ENCODE measurements at places on chromosomes 3 and 15.

DNA sequence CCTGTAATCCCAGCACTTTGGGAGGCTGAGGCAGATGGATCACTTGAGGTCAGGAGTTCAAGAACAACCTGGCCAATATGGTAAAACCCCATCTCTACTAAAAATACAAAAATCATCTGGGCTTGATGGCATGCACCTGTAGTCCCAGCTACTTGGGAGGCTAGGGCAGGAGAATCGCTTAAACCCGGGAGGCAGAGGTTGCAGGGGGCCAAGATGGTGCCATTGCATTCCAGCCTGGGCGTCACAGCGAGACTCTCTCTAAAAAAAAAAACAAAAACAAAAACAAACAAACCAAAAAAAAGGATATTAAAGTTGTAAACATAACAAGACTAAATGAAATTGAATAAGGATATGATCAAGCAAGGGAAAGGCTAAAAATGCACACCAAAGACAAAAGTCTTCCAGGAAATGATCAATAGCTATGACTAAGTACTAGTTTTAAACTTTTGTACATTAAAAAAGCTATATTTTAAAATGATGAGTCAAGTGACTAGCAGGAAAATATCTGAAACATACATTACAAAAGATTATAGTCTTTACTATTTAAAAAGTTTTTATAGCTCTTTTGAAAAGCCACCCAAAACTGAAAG lies 28.6 kb downstream of the KLHL6 start:
- H3K4me1 ChIP-seq, result peaks cover 4% of the 10 kb centered on the region
- no peak for DNase-seq
- no peak overlapping the region for H3K4me3 ChIP-seq
- H3K27me3 ChIP-seq, result no peaks in the 10 kb centered on the region
- no peak overlapping the region for H3K27ac ChIP-seq

- no peak for DNase-seq
- no peaks in the 10 kb centered on the region for H3K27me3 ChIP-seq
- no peak overlapping the region for H3K27ac ChIP-seq
- no peaks in the 10 kb centered on the region for H3K36me3 ChIP-seq
These were observed 17.7 kb upstream of the SLC6A1 start for GRCh38 chr3:10974746-10975375.

GRCh38 chr3:196603683-196604082 lies 35.2 kb downstream of the FBXO45 start:
- H3K4me1 ChIP-seq, result peaks cover 6% of the 10 kb centered on the region
- no peak overlapping the region for H3K4me3 ChIP-seq
- no peaks in the 10 kb centered on the region for H3K27me3 ChIP-seq
- no peaks in the 10 kb centered on the region for H3K36me3 ChIP-seq

DNA sequence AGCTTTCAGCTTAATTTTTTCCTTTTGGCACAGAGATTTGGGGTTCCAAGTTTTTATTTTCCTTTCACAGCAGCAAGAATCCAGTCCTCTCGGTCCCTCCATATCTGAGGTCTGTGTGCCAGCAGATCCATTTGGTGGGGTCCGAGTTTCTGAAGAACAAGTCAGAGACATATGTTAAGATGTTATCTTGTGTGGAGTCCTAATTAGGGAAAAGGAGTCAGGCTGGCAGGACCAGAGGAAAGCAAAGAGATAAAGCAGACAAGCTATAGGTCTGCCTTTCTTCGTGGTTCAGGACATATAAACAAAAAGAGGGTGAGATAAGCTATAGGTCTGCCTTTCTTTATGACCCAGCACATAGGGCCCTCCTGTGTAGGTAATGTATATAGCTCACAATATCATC lies 54.9 kb downstream of the TMED3 start:
- no peaks in the 10 kb centered on the region for H3K27me3 ChIP-seq
- no peak overlapping the region for H3K4me3 ChIP-seq
- DNase-seq, result no peak
- no peaks in the 10 kb centered on the region for H3K4me1 ChIP-seq
- no peak overlapping the region for H3K27ac ChIP-seq
- no peaks in the 10 kb centered on the region for H3K36me3 ChIP-seq

DNA sequence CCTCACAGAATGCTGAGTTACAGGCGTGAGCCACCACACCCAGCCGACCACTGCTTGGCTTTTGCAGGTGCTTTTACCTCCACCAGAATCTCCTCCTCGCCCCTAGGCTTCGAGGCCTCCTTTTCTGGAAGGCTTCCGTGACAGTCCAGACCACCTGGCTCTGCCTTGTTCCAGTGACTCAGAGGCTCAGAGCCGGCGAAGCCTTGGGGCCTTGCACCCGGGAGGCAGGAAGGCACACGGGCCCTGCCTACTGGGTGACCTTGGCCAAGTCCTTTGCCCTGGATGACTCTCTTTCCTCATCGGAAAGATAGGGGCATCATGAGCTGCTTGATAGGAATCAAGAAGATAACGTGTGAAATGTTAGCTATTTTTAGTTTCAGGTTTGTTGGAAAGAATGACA lies 31.3 kb upstream of the FURIN start:
- H3K4me1 ChIP-seq, result peaks cover 28% of the 10 kb centered on the region
- no peaks in the 10 kb centered on the region for H3K27me3 ChIP-seq
- no peak for DNase-seq
- H3K27ac ChIP-seq, result no peak overlapping the region
- H3K4me3 ChIP-seq, result no peak overlapping the region

DNA sequence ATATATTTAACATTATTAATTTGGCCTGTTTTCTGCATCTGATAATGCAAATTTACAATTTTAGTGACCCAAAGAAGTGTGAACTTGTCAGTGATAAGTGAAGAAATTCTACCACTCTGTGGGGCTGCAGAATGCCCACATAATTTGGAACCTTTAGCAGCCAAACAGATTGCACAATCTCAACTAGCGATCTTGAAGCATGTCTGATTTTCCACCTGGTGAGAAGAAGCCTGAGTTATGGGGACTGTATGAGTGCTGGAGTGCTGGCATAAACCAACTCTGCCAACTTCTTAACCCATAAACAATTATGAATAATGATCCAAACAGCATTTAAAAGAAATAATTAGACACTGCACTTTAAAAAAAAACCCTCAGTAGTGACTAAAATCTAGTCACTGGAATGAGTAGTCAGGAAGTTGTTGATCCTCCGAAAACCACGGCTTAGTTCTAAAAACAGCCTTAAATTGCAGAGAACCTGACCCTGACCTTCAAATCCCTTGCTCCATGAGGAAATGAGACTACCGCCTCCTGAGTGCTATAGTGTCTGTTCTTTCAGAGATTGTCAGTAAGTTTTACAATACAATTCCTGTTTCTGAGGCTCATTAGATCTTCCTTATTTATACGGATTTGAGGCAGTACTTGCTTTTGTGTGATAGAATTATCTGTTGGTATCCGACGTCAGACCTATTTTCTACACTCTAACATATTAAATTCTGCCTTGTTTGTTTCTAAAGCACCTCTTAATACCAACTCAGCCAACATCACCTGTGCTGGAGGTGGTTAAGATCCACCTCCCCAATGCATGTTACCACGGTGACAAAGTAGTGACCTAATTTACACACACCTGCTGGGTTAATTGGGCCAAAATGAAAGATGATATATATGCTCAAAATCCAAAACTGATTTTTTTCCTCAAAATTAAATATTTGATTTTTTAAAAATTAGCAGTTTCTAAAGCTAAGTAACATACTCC lies 267.7 kb downstream of the ZBTB20 start:
- no peaks in the 10 kb centered on the region for H3K27me3 ChIP-seq
- no peak for DNase-seq
- H3K4me3 ChIP-seq, result no peak overlapping the region
- H3K27ac ChIP-seq, result no peak overlapping the region

DNA sequence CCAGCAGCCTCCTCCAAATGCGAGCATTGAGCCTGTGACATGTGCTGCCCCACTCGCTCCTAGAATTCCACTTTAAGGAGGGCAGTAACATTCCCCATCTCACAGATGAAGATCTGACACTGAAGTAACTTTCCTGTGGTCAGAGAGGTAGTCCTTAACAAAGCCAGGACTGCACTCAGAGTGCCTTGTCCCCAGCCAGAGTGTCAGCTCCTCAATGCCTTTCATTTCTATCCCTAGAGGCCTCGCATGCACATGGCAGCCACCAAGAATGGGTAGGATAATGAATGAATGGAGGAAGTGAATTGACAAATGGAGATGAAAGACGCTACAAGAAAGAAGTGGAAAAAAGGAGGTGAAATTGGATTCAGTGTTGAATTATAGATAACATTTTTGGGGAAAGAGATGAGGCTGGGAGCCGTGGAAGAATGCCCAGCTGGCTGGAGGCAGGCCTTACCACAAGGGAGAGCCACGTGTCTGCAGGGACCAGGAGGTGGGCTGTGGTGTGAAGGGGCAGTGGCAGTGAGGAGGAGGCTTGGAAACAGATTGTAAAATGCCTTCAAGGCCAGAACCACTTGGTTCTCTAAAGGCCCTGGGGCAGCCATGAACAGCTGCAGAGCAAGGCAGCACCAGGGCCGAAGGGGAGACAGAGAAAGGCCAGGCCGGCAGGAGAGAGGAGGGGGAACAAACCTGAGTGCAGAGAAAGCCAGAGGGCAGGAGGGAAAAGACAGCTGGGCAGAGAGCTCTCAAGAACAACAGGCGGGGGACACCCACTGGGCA lies 10.4 kb downstream of the CFAP92 start:
- H3K4me3 ChIP-seq, result no peak overlapping the region
- no peak for DNase-seq
- no peaks in the 10 kb centered on the region for H3K36me3 ChIP-seq
- no peaks in the 10 kb centered on the region for H3K27me3 ChIP-seq

- H3K4me3 ChIP-seq, result no peak overlapping the region
- H3K4me1 ChIP-seq, result peaks cover 99% of the 10 kb centered on the region
- peaks cover 9% of the 10 kb centered on the region for H3K36me3 ChIP-seq
- DNase-seq, result no peak
These were observed 20.8 kb downstream of the ARHGEF3 start for GRCh38 chr3:56780936-56781335.

GRCh38 chr15:64947211-64947610 lies 35.5 kb downstream of the ANKDD1A start:
- H3K36me3 ChIP-seq, result no peaks in the 10 kb centered on the region
- H3K4me1 ChIP-seq, result no peaks in the 10 kb centered on the region
- no peak overlapping the region for H3K4me3 ChIP-seq
- H3K27me3 ChIP-seq, result no peaks in the 10 kb centered on the region

- no peaks in the 10 kb centered on the region for H3K36me3 ChIP-seq
- H3K4me3 ChIP-seq, result no peak overlapping the region
- H3K4me1 ChIP-seq, result no peaks in the 10 kb centered on the region
- DNase-seq, result no peak
- H3K27ac ChIP-seq, result no peak overlapping the region
These were observed 28.7 kb downstream of the BFSP2 start for GRCh38 chr3:133428552-133428951.

GRCh38 chr15:52225230-52225629 lies 34.0 kb upstream of the GNB5 start:
- H3K27me3 ChIP-seq, result no peaks in the 10 kb centered on the region
- H3K4me3 ChIP-seq, result no peak overlapping the region
- H3K27ac ChIP-seq, result no peak overlapping the region
- peaks cover 22% of the 10 kb centered on the region for H3K4me1 ChIP-seq
- no peak for DNase-seq

DNA sequence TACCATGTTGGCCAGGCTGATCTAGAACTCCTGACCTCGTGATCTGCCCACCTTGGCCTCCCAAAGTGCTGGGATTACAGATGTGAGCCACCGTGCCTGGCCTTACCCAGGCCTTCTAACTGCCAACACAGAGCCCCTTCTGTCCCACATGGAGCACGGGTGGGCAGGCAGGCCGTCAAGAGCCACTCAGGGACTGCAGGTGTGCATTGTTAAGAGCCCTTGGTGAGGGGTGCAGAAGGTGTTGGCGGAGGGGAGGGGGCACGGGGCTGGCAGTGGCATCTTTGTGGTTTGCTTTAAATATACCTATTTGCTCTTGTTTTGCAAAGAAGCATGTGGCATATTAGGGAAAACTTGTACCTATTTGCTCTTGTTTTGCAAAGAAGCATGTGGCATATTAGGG lies 37.3 kb downstream of the SMAD6 start:
- no peaks in the 10 kb centered on the region for H3K27me3 ChIP-seq
- no peaks in the 10 kb centered on the region for H3K36me3 ChIP-seq
- no peak for DNase-seq
- no peak overlapping the region for H3K4me3 ChIP-seq

- H3K4me1 ChIP-seq, result no peaks in the 10 kb centered on the region
- no peak overlapping the region for H3K4me3 ChIP-seq
- no peak overlapping the region for H3K27ac ChIP-seq
- DNase-seq, result no peak
These were observed 16.3 kb downstream of the ZNF385D start for GRCh38 chr3:21734746-21735145.

GRCh38 chr15:87439090-87439489 lies 817.4 kb downstream of the NTRK3 start:
- no peak overlapping the region for H3K4me3 ChIP-seq
- H3K27ac ChIP-seq, result no peak overlapping the region
- H3K4me1 ChIP-seq, result no peaks in the 10 kb centered on the region
- no peaks in the 10 kb centered on the region for H3K36me3 ChIP-seq
- no peaks in the 10 kb centered on the region for H3K27me3 ChIP-seq
- no peak for DNase-seq

GRCh38 chr15:48416301-48416700 lies 85.1 kb downstream of the DUT start:
- H3K36me3 ChIP-seq, result no peaks in the 10 kb centered on the region
- no peak overlapping the region for H3K4me3 ChIP-seq
- DNase-seq, result no peak
- H3K27ac ChIP-seq, result no peak overlapping the region
- no peaks in the 10 kb centered on the region for H3K4me1 ChIP-seq

GRCh38 chr15:69200832-69201745 lies 40.7 kb downstream of the GLCE start:
- DNase-seq, result no peak
- no peak overlapping the region for H3K4me3 ChIP-seq
- H3K4me1 ChIP-seq, result no peaks in the 10 kb centered on the region
- H3K27ac ChIP-seq, result no peak overlapping the region
- H3K36me3 ChIP-seq, result no peaks in the 10 kb centered on the region
- no peaks in the 10 kb centered on the region for H3K27me3 ChIP-seq

- H3K4me1 ChIP-seq, result no peaks in the 10 kb centered on the region
- H3K27ac ChIP-seq, result no peak overlapping the region
- no peak for DNase-seq
- H3K27me3 ChIP-seq, result no peaks in the 10 kb centered on the region
- H3K4me3 ChIP-seq, result no peak overlapping the region
These were observed 31.3 kb downstream of the NOX5 start for GRCh38 chr15:69045802-69046201.

- no peak for DNase-seq
- no peak overlapping the region for H3K27ac ChIP-seq
- no peaks in the 10 kb centered on the region for H3K36me3 ChIP-seq
- H3K4me1 ChIP-seq, result no peaks in the 10 kb centered on the region
These were observed 205.0 kb downstream of the OSBPL10 start for GRCh38 chr3:31776016-31776415.

DNA sequence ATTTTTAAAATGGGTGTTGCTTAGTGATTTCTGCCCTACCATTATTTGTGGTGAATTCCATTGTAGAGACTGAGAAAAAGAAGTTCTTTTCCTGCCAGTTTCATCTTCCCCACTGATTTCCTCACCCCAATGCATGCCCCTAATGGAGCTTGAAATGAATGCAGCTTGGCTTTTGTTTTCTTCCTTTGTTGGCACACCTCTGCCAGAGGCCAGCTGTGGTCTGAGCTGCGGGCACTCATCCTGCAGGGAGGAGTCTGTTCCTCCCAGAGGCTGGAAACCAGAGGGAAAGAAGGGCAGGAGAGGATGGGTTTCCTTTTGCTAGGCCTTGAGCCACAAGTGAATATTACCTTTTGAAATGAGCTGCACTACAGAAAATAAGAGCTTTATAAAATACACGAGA lies 9.3 kb upstream of the ST8SIA2 start:
- H3K27me3 ChIP-seq, result no peaks in the 10 kb centered on the region
- H3K4me3 ChIP-seq, result no peak overlapping the region
- no peak for DNase-seq
- H3K27ac ChIP-seq, result no peak overlapping the region
- H3K36me3 ChIP-seq, result no peaks in the 10 kb centered on the region
